ENCODE measurements at places on chromosomes 1 and 21.

GRCh38 chr21:33286600-33287456, 20.7 kb downstream of the IL10RB start:
- no peak for DNase-seq

DNA sequence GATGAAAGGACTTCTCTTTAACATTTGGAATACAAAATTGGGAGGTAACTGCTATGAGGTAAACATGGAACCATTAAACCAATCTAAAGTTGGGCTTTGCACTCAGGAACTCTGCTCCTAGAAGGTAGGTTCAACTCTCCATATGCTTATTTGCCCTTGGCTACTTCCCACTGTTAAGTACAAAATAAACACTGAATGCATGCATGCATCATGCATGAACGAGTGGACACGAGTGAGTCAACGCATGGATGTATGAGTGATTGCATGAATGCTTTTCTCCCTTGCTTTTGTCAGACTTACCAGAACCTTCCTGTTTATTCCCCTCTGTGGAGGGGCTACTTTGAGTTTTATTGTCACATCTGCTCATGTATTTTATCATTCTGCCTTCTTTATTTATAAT, 42.4 kb upstream of the RUNX1 start:
- no peak for DNase-seq

- DNase-seq = no peak
Measured at GRCh38 chr1:198701766-198702539, 63.1 kb downstream of the PTPRC start.

DNA sequence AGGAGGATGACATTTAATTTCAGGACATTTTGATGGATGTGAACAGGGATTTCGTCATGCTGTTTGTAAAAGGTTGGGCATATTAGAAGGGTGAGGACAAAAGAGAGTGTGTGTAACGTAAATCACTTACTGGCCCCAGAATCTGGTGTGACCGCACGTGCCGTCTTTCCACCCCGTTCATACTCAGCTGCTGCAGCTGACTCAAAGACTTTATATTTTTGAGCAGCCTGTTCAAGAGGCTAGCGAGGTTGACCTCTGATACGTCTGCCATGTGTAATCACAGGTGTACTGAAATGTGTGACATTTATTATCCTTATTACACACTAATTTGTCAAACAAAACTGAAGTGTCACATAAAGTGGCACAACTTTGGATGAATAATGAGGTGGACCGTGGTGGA, 66.5 kb upstream of the ERRFI1 start:
- DNase-seq = no peak

GRCh38 chr1:162391790-162392563, 10.4 kb downstream of the C1orf226 start:
- DNase-seq = no peak

DNA sequence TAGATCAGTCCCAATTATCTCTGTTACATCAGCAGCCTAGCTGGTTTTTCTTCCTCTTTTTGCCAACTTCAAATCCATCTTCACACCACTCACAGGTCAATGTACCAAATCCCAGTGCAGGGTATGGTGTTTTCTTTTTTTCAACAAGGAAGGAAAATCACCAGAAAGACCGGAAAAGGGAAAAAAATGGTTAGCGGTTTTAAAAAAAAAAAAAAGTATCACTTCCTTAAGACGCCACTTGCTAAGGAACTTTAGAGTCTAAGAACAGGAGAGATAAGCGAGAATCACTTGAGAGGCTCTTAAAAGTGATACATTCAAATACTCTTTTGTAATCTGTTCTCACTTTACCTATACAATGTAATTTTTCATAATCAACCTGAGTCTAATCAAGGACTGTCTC, 3.1 kb upstream of the OR10J1 start:
- DNase-seq = no peak

DNA sequence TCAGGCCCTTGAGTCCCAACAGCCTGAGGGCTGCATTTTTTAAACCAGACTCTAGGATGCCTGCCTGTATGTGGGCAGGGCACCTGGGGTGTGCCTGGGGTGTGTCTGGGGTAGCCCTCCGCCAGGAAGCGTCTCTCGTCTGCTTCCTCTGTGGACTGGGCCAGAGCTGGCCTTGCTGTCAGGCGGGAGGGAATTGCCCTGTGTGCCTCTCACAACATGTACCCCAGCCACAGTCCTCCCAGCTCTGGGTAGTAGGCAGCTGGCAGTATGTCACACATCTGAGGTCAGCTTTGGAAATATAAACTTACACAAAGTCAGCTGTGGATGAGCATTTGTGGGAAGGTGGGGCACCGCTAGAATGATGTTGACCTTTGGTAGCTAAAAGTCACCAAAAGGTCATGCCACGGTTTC, 13.0 kb downstream of the TRAF5 start:
- DNase-seq = peak; percentile 75

- peak; percentile 37 for DNase-seq
Measured at GRCh38 chr21:45444385-45444784, 39.4 kb downstream of the COL18A1 start.

GRCh38 chr1:26787381-26787705, 407 bp upstream of the PIGV start:
- no peak for DNase-seq

- DNase-seq = no peak
Measured at GRCh38 chr1:6500544-6501278, 9.2 kb upstream of the PLEKHG5 start.

- DNase-seq = no peak
Measured at GRCh38 chr1:188517139-188517538, 1688.4 kb downstream of the PLA2G4A start.

DNA sequence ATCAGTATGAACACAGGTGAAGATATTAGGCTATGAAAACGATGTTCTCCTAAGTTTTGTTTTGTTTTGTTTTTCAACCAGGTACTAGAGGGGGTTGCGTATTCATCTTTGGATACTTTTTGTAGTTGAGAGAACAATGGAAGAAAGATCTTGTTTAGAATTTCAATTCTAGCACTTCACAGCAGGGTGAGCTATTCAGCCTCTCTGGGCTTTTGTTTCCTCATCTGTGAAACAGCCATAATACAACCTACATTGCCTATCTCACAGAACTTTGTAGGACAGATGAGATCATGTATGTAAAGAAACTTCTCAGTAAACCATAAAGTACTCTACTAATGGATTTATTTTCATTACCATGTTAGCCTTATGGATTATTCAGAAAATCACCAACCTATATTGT, 199.5 kb downstream of the GPATCH2 start:
- DNase-seq = no peak

DNA sequence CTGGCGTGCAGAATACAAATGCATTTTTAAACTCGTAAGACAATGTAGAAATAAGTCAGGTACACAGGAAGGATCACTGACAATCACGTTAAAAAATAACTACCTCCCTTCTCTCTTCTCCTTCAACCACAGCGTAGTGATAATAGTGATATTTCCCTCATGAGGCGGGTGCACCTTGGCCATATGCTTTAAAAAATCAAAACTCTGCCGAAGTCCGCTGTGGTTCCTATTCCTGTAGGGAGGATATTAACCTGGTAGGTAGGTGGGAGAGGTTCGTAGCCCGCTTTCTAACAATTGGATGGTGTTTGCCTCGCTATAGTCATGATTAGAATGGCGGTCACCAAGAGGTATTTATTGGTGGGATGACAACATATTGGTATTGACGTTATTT, 732 bp downstream of the GREM2 start:
- no peak for DNase-seq

GRCh38 chr1:27418326-27419185, 26.1 kb downstream of the GPR3 start:
- peak; percentile 54 for DNase-seq

DNA sequence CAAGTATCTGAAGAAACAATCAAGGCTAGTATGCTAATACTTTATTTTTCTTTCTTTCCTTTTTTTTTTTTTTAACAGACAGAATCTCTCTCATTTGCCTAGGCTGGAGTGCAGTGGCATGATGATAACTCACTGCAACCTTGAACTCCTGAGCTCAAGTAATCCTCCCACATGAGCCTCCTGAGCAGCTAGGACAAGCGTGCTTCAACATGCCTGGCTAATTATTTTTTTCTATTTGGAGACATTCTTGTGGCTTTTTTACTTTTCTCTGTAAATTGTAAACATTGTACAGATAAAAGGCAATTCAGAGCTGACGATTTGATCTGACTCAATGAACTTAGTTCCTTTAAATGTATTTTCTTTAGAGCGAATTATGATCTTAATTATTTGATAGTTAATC, 41.4 kb downstream of the CCDC18 start:
- DNase-seq = no peak

GRCh38 chr1:156468693-156469345, 31.8 kb downstream of the MEF2D start:
- DNase-seq = no peak

GRCh38 chr21:44374601-44375280, 21.3 kb downstream of the TRPM2 start:
- no peak for DNase-seq

- no peak for DNase-seq
Measured at GRCh38 chr1:226633541-226634165, 85.1 kb downstream of the STUM start.
